ENCODE measurements at places on chromosomes 16 and 17.
A peak's percentile ranks its signal among the peaks of the same experiment; 100 is the strongest.

GRCh38 chr17:57461082-57461481 is 204.8 kb downstream of the MSI2 start:
- no peak for DNase-seq

DNA sequence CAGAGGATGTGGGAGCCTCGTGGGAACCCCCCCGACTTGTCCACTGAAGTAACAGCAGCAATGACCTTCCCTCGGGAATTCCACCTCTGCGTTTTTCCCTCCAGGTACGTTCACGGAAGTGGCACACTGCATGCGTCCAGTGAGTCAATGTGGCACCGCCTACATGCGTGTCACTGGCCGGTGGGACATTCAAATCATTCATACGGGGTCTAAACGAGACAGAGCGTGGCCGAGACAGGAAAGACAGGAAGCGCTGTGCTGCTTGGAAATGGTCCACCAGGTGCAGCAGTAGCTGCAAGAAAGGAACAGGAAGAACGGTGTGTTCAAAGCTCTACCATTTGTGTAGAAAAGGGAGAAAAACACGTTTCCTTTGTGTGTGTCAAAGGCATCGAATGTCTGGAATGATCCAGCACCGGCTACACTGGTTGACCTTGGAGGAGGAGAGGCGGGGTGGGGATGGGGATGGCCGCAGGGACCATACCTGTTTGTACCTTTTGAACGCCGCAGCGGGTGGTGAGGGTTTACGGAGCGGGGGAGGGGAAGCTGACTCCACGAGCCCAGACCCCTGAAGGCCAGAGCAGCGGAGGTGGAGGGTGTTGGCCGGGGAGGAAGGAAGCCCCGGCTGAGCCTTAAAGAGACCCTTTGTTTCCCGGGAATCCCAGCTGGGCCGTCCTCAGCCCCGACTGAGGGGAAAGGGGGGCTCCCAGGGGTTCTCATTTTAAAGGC is 1.7 kb upstream of the PGAP6 start:
- no peak for DNase-seq

DNA sequence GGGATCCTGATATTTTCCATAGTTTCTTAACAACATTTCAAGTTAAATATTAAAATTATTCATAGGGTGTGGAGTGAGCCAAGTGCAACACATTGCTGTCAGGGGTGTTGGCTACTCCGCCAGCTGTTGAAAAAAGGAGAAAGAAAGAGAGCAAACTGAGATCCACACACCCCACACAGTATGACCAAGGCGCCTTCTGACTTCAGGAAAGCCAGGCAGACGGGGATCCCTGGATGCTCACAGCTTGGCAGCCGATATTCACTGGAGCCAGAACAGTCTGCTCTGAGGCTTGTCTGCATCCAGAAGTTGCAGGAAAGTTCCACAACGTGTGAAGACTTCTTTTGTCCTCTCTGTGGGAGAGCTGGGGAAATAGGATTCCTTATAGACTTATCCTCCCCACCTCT is 9.3 kb downstream of the CHD9NB start:
- DNase-seq = no peak

DNA sequence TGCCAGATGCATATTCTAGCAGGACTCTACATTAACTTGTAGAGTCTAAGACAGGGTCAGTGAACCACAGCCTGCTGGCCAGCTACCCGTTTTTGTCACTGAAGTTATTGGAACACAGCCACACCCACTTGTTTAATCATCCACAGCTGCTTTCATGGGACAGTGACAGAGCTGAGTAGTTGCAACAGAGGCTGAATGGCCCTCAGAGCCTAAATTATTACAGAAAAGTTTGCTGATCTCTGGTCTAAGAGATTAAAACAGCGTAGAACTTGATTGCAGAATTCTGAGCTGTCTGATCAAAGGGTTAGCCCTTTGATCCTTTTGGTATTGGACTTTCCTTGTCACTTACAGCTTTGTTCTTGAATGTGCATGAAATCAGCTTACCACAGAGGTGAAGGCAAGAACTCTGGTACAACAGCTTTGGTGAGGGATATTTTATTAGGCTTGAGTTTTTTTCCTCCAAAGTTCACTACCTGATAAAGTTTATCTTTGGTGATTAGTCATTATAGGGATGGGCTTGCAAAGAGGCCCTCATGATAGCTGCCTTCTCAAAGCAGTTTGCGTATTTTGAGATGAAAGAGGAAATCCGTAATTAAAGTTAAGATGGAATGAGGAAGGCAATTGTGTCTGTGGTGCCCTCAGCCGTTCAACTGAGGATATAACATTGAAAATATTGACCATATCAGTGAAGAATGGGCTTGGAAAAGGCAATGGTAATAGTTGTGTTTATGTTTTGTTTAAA is 23.6 kb downstream of the ALDH3A2 start:
- no peak for DNase-seq

GRCh38 chr16:84759061-84759460 is 59.3 kb downstream of the USP10 start:
- DNase-seq = no peak

- DNase-seq = no peak
These were observed 21.5 kb downstream of the ABCC1 start for GRCh38 chr16:15970743-15971439.

DNA sequence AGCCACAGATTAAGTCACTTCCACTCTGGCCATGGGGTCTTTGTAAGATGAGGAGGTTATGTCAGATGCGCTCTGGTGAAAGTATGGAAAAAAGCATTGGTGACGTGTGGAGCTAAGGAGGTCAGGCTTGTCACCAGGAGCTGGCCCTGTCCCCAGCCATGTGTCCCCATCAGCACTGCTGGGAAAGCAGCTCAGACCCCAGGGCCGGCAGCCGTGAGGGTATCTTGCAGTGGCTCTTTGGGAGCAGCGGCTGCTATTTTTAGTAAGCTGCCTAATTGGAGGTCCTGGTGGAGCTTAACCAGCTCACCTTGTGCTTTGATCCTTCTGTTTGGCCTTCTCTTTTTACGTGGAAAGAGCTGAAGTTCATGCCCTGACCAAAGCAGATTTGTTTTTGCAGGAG is 60.9 kb downstream of the MPRIP start:
- no peak for DNase-seq

DNA sequence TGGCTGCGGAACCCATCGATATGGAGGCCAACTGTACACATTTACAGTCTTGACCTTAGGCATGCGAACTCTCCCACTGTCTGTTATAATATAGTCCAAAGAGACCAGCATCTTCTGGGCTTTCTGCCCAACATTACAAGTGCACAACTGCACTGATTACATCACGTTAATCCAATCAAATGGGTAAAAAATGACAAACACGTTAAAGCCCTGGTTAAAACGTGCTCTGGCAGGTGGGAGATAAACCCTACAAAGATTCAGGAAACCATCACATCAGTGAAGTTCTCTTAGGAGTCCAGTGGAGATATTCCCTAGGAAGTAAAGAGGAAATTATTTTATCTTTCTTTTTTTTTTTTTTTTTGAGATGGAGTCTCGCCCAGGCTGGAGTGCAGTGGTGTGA is 23.7 kb upstream of the XYLT2 start:
- DNase-seq = no peak

DNA sequence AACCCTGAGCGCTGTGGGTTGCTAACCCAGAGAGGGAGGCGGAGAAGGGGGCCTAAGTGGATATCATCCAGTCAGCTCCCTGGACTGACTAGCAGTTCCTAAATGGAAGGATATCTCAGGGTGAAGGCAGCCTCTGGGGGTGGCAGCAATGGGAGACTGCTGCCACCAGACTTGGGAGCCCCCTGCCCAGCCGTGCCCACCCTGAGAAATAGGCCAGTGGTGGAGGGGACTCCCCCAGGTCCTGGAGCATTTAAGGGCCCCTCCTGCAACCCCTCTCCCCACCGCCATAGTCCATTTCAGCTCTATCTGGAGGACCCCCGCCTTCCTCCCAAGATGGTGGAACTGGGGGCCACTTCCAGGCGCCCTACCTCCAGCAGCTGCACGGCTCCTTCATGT is 8.4 kb downstream of the TSPOAP1 start:
- no peak for DNase-seq

- DNase-seq = no peak
These were observed 15.4 kb upstream of the DNASE1 start for GRCh38 chr16:3638916-3639644.

- no peak for DNase-seq
These were observed 3.4 kb upstream of the KRT38 start for GRCh38 chr17:41444186-41444585.

DNA sequence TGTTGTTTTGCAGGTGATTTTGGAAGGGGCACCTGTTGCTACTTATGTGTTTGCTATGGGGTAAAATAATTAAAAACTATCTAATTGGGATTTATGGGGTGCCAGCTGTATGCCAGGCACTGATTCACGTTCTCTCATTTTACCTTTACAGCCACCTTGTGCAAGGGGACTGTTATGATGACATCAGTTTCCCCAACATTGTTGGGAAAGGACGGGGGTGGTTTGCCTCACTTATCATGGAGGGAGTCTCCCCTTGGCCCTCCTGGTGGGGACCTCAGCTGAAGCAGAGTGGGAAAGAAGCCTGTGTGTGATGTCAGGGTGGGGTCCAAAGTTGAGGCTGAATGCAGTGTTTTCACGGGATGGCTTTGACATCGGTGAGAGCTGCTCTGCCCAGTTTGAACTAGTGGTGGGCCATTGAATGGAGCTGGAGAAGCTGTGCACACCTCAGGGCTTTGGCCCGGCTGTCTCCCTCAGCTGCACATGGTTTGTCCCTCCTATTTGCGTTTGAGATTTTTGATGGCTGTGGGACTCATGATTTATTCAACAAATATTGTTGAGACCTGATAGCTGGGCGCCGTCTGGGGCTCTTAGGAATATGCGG is 36.1 kb downstream of the CMIP start:
- no peak for DNase-seq

DNA sequence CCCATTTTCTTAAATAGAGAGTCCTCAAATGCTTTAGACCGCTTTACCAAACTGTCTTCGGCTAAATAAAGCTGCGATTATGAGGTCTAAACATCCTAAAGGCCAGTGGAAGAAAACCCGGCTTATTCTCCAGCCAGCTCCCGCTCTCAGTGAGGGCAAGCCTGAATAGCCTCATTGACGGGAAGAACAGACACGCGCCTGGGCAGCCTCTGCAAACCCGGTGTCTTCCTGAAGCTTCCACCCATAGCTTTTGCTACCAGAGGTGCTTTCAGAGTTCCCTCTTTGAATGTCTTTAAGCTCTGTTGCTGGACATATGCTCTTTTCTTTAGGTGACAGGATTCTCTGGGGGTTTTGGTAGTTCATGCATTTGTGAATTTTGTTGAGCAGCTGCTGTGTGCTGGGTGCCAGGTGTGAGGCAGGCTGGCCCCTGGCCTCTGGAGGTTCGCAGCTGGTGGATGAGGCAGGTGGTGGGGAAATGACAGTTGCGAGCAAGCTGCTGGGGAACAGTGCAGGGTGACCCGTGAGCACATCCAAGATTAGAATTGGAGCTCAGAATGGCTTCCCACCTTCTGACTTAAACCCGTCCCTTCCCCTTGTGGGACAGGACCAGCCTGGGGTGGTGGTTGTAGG is 44.7 kb downstream of the CRISPLD2 start:
- no peak for DNase-seq

- DNase-seq = peak; percentile 69
These were observed 176.6 kb upstream of the SDK2 start for GRCh38 chr17:73820686-73821448.

GRCh38 chr17:78839235-78839761 is 1.3 kb downstream of the USP36 start:
- peak; percentile 36 for DNase-seq

GRCh38 chr17:44065668-44066203 is 735 bp downstream of the LSM12 start:
- no peak for DNase-seq

All from fibroblast of skin of right quadriceps (primary cell).